ENCODE measurements at places on chromosomes 2 and 18. TPM values are rescaled to one million over a fixed set of nuclear protein-coding genes. Genes with fewer than 3 reads are reported as not detected.

Gene PDE11A
- polyA plus RNA-seq, result not detected

GRCh38 chr2:158782616-158783015 lies 12.5 kb upstream of the DAPL1 start:
- no peak for DNase-seq

Gene IL36G
- not detected for polyA plus RNA-seq

GRCh38 chr18:37425222-37425621 lies 140.4 kb downstream of the CELF4 start:
- no peak for DNase-seq

DNA sequence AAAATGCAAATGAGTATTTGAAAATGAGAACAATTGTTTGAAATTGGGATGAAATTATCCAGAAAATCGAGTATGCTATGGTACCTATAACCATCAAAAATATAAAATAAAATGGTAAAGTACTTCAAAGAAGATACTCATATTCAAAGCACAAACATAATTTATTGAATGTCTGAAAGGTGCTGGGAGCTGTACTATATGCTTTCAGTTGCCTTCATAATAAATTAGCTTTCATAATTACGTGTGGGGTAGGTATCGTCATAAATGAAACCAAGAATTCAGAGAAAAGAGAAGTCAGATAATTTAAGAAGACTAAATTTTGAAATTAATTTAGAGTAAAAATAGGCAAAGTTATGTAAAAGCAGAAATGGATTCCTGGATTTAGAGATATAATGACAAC lies 721.9 kb upstream of the ACVR2A start:
- DNase-seq, result no peak

GRCh38 chr2:186572705-186573104 lies 17.2 kb upstream of the ITGAV start:
- no peak for DNase-seq

Gene ACADL
- polyA plus RNA-seq, result not detected

Gene SDC1
- 36.1 TPM for polyA plus RNA-seq

Gene KYNU
- 31.2 TPM for polyA plus RNA-seq

GRCh38 chr2:106338043-106338442 lies 130.2 kb downstream of the RGPD3 start:
- no peak for DNase-seq

DNA sequence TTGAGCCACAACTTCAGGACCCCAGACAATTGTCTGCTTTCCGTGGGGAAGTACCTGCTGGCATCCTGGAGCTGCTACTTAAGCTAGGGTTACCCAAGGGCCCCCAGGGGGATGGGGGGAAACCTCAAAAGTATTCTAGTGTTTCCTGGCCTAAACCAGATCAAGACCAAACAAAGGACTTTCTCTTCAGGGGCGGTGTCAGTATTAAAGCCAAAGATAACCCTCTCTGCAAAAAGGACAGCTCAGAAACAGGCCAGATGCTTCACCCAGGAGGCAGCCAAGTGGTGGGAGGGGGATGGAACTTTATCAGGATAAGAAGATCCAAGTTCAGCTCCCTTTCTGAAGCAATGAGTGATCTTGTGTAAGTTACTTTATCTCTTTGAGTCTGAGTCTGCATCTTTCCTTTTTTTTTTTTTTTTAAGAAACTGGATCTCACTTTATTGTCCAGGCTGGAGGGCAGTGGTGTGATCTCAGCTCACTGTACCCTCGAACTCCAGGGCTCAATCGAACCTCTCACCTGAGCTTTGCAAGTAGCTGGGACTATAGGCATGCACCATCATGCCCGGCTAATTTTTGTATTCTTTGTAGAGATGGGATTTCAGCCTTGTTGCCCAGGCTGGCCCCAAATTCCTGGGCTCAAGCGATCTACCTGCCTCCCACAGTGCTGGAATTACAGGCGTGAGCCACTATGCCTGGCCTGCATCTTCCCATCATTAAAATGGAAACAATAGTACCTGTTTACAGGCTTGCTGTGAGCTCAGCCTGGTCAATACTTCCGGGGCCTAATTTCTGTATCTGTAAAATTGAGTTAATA lies 151.8 kb upstream of the PTPRM start:
- no peak for DNase-seq

Gene ADAM23
- 5.7 TPM for polyA plus RNA-seq

GRCh38 chr2:176128982-176129796 lies at the start of gene HOXD8:
TSS of gene HOXD8 (plus strand) at chr2:176129705. CDS start at chr2:176130367, 662 bp downstream.
- no peak for DNase-seq

Gene MAIP1
- polyA plus RNA-seq, result 41.4 TPM

Gene MSH2
- polyA plus RNA-seq, result 94.4 TPM

DNA sequence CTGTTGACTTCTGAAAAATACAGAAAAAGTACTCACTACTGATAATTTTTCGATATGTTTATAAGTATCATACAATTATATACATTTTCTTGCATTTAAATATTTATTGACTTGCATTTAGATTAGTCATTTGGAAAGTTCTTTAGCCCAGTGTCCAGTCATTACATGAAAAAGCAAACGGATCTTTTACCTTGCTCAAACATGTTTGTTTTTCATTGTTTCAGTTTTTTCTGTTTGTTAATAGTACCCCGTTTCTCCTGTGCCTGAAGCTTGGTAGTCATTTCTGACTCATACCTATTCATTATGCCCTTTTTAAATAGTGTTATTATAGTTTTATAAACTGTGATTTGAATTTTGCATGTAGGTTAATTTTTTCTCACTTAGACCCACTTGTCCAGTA lies 28.1 kb downstream of the CEP192 start:
- peak; percentile 17 for DNase-seq

Gene PFN4
- polyA plus RNA-seq, result 2.1 TPM

DNA sequence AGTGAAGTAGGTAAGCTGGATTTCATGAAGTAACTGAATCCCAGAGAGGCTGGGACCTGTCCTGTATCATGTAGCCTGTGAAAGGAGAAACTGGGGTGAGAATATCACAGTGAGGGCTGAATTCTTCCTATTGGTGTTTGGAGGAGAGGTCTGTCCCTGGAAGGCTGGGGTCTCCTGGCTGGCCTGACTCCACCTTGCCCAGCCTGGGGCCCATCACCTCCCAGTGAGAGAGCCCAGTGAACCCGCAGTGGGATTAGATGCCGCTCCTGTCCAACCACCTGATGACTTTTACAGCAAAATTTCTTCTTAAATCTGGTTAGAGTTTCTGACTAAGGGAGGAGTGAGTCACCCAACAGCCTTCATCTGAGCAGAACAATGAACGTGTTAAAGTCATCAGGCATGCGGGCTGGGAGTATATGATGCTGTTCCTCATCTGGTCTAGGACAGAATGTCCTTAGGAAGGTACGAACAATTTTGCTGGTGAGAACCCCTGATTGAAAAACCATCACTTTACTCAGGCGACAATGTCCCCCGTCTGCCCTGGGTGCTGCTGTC lies 152.9 kb downstream of the LPIN1 start:
- DNase-seq, result no peak

Gene TRIM43
- not detected for polyA plus RNA-seq

DNA sequence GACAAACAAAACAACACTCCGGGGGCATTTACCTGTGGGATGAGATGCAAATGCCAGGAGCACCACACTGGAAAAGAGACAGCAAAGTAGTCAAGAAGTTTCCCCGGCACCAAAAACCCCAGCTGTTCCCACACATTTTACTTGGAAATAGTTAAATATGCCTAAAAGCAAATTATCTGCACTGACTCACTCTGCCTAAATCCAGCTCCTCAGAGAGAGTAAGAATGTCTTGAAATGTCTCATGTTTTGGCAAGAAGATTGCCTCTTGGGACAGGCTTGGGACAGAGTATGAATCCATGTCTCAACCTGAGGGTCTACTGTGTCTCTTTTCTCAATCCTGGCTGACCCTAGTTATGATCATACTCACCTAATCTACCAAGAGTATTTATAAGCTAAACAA lies 87.5 kb upstream of the RIOK3 start:
- no peak for DNase-seq

Gene CSRNP3
- not detected for polyA plus RNA-seq

- DNase-seq, result no peak
Observed at GRCh38 chr2:230583581-230583980, 129.1 kb upstream of the CAB39 start.

Gene MC4R
- not detected for polyA plus RNA-seq

- DNase-seq, result peak; percentile 11
Observed at GRCh38 chr2:206305523-206306245, 31.2 kb downstream of the ZDBF2 start.

DNA sequence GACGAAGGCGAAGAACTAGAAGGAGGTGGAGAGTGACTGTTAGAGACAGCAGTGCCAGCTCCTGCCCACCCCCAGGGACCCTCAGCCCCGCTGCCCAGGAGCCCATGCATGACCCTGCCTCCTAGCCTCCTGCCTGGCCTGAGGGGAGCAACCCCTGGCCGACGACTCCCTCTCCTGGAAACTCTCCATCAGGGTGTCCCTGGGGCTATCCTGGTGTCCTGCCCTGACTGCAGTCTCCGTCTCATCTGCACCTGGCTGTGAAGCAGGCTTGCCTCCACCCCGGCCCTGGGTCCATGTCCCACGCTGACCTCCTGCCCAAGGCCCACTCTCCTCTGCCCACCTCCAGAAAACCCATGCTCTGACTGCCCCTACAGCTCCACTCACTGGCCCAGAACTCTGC lies 120.2 kb downstream of the RPIA start:
- DNase-seq, result no peak

GRCh38 chr18:44602845-44603244 lies 77.8 kb upstream of the SETBP1 start:
- no peak for DNase-seq

DNA sequence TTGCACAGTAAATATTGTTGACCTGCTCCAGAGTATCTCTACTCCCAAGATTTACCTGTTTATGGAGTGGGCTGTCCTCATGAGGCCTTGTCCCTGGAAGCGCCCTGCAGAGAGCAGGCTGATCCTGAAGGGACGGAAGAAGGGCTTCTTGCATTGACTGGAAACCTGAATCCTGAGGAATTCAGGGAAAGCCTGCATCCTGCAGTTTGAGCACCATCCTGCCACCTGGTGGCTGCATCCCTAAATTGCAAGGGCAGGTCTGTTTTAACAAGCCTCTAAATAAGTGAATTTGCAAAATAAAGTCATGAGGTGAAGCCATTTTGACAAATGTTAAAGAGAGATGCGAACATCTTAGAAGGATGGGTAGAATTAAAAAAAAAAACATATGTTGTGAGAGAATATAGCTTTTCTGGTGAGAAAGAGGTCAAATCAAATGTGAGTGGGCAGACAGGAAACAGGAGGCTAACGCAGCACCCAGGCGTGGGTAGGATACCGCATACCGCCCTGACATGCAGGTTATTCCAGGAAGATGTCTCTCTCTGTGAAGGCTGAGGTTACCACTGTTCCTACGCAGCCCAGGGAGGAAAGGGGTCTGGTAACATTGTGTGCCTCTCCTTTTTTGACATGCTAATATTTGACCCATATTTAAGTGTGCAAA lies 754.9 kb downstream of the RNF144A start:
- DNase-seq, result peak; percentile 35

Gene MOGAT1
- not detected for polyA plus RNA-seq

Gene HRH4
- polyA plus RNA-seq, result not detected

DNA sequence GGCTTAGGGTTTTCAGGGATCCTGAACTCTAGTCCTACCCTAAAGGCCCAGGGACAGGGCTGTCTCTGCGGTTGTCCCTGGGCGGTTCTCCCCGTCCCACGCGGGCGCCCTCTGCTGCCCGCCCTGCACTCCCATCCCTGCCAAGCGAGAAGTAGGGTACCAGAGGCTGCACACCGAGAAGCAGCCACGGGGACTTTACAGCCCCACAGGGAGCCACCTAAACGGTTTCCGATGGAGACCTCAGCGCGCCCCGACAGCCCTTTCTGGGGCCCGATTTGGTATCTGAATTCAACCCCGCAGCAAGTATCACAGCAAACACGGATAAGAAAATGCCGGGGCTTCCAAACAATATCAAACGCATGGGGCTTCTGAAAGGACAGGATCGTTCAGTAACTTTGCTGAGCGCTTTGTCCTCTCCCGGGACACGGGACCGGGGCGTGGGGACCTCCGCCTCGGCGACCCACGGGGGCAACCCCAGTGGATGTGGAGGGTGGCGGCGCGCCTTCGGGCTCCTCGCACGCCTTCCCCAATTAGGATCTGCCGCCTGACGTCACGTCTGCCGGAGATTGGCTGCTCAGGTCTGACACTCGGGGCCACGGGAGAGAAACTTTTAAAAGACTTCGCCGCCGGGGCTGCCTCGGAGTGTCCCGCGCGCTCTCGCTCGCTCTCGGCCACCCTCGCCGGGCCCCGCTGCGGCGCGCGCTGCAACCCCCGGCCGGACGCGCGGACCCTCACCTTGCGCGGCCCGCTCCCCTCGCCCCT lies at the start of gene LTBP1:
Gene LTBP1 (plus strand): TSS at position 640 of the 762 bp plus-strand sequence. CDS start 372 bp downstream, outside the sequence.
- no peak for DNase-seq

Measured in GM12878 (cell line).